Fibroblast of villous mesenchyme (primary cell): ENCODE measurements at places on chromosomes 11 and 22.

DNA sequence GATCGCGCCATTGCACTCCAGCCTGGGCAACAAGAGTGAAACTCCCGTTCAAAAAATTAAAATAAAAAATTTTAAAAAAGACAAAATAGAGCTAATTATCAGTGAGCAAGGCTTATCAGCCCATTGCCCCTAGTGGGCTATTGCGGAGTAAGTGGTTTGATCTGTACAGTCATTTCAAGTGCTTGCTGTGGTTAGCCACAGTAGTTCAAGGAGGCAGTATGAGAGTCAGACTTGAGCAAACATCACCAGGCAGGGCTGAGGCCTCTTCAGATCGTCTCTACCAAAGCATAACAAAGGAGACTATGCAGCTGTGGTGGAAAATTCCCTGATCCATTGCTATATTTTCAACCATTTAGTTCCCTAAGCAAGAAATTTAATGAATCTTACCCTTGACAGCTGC, 4.3 kb upstream of the SBF2 start:
- DNase-seq, result peak; percentile 92

DNA sequence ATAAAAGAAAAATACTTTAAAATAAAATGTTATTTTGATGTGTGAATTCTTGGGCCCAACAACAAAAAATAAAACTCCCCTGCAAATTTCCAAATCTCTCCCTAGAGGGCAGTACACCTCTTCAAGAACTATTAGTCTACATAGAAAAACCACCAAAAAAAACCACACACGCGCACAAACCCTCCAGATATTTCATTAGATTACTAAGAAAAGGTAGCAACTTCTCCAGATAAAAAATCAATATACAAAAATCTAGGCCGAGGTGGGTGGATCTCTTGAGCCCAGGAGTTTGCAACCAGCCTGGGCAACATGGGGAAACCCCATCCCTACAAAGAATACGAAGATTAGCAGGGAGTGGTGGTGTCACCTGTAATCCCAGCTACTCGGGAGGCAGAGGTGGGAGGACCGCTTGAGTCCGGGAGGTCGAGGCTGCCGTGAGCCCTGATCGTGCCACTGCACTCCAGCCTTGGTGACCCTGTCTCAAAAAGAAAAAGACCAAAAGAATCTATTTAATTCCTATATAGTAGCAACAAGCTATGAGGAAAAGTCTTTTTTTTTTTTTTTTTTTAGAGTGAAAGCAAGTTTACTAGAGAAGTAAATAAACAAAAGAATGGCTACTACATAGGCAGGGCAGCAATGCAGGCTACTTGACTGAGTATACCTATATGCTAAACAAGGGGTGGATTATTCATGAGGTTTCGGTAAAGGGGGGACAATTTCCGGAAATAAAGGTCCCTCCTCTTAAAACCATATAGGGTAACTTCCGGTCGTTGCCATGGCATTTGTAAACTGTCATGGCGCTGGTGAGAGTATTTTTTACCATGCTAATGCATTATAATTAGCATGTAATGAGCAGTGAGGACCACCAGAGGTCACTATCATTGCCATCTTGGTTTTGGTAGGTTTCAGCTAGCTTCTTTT, 13.1 kb downstream of the B3GNT6 start:
- peak; percentile 94 for DNase-seq

DNA sequence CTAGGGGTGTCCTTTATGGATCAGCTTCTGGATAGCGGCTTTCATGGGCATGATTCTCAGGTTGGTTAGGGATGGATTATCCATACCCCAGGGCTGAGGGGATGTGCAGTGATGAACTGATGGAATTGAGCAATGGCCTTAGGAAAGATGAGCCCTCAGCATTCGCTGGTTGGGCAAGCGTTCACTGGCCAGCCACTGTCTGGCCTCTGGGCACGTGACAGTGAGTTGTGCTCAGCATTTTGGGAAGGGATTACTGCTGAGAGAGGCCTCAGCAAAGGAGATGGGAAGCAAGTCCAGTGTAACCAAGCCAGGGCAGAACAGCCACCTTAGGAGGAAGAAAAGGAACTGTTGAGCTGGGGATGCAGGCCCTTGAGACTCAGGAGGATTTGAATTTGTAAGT, 17.4 kb downstream of the UBASH3B start:
- DNase-seq, result no peak

GRCh38 chr11:13638422-13638821, 30.0 kb upstream of the FAR1 start:
- peak; percentile 1 for DNase-seq

GRCh38 chr11:1772270-1773130, 8.8 kb upstream of the CTSD start:
- peak; percentile 88 for DNase-seq

DNA sequence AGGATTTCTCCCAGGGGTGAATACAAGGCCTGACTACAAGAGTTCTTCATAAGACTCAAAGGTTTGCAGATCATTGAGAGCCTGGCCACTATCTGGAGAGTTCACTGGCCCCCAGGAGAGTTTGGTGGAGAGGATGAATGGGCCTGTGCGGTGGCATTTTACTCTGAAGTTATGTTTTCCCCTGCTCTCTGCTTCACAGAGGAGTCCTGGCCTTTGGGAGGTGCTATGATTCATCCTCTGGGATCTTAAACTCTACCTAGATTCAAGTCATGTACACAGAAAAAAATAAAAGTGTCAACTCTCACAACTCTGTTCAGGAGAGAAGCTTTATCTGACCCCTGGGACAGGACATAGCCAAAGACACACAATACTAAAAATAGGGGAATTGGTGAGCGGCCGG, 159.1 kb upstream of the CARD18 start:
- DNase-seq, result peak; percentile 23

DNA sequence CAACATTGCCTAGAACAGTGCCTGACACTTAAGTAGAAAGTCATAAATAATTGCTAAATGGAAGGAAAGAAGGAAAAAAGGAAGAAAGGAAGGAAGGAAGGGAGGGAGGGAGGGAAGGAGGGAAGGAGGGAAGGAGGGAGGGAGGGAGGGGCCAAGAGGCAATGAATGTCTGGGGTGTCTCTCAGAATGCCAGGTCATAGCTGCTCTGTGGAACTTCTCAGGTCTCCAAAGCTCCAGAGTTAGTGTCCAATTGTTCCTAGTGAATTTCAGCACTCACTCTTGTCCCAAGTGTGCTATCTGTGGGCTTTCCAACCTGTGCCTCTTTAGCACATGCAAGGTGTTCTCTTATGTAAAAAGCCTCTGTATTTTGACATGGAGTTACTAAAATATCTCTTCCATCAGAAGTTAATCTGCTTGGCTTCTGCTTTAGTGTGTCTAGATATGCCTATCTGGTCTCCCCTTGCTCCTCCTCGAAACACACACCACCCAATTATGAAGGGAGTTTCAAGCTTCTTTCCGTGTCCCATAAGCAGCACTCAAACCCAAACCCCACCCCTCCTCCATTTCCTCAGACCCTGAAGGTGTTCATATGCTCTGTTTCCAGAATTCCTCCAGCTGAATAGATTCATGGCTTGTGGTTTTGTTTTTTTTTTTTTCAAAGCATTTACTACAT, 56.5 kb downstream of the FAM76B start:
- DNase-seq, result no peak

- DNase-seq, result no peak
Measured at GRCh38 chr11:64900263-64900678, 16.7 kb downstream of the ATG2A start.

DNA sequence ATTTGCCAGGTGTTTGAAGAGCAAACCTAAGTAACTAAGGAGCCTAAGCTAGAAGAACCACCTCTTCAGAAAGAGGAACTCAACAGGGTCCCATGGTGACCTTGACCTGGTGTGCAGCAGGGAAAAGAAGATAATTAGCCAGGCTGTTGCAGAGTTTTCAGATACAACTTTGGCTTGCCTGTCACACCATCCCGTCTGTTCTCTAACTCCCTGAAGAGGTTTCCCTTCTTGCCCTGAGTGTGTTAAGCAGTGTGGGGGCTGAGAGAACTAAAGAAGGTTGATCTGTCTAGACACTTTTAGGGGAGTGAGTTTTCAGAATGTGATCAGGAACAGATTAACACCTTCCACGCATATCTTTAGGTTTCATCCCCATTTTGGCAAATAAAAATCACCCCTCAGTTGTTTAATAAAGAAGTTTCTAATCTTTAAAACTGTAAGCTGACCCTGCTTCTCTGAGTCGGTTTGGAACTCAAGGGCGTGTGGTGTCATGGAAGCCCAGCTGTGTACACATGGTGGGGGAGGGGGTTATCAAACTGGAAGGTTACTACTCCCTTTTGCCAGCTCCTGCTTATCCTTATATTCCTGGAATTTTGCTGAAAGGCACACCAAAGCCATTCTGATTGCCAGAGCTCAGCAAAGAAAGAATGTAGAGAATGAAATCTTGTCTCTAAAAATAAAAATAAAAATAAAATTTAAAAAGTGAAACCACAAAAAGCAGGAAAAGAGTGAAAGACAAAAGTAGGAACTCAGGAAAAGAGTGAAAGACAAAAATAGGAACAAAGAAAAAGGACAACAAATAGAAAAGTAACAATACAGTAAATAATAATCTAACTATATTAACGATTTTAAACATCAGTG, 70.2 kb downstream of the DBX1 start:
- peak; percentile 32 for DNase-seq

DNA sequence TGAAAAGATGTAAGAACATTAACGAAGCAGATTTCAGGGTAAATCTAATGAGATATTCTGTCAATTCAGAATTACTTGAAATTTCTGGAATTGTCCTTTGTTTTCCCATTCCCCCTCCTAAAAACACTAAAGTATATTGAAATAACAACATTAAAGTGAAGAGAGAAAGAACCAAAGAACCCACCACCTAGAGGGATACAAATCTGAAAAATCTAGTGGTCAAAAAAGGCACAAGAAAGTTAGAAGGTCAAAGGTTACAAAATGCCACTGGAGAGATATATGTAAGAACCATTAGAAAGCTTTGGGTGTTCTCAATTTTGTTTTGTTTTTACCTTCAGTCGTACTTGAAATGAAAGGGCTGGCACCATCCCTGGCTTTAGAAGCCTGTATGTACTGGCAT, 57.9 kb downstream of the DENND5A start:
- no peak for DNase-seq

- DNase-seq, result no peak
Measured at GRCh38 chr11:65121447-65121864, 478 bp downstream of the FAU start.

DNA sequence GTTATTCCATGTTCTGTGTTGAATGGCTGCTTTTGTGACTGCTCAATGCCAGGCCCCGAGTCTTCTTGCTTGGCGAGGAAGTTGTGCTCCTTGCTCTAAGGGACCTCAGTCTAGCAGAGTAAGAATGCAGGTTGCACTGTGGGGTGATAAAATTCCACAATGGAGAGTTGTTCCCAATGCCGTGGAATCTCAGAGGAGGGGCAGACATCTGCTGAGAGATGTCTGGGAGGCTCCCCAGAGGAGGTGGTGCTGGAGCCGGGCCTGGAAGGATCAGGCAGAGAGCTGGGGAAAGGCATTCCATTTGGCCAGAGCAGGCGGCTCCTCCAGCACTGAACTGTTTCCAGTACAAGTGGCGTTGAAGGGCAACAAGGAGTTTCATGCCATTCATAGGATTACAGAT, 55.2 kb downstream of the ST3GAL4 start:
- no peak for DNase-seq
